Naive B cell (primary cell): ENCODE measurements at places on chromosomes 6 and 20.

DNA sequence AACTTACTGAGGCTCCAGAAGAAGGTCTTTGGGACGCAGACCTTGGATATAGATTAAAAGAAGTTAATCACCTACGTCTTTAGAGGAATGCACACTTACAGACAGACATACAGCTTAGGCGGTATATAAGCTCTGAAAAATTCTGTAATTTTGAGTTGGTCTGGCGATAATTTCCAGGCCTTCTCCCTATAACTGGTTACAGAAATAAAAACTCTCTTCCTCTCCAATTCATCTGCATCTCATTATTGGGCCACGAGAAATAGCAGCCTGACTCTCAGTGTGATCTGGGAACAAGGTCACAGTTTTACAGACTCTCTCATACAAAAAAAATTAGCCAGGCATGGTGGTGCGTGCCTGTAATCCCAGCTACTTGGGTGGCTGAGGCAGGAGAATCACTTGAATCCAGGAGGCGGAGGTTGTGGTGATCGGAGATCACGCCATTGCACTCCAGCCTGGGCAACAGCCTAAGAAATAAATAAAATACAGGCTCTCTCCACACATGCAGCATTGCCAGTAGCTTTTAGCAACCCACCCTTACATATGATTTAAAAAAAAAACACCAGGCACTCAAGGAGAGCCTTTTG, 4.7 kb downstream of the ZBTB24 start:
- H3K4me3 ChIP-seq: peak overlapping the region; percentile 85
- peak overlapping the region; percentile 93 for H3K27ac ChIP-seq
- no peaks in the 10 kb centered on the region for H3K27me3 ChIP-seq
- peaks cover 54% of the 10 kb centered on the region for H3K4me1 ChIP-seq

DNA sequence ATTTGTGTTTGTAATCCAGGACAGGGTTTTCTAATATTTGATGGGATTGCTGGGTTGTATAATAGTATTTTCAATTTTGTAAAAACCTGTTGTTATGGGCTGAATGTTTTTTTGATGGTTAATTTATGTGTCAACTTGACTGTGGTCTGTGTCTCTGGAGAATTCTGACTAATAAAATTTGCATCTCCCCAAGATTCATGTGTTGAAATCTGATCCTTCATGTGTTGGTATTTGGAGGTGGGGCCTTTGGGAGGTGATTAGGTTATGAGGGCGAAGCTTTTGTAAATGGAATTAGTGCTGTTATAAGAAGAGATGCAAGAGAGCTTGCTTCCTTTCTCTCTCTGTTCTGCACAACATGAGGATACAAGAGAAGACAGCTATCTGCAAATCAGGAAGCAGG, 48.7 kb upstream of the SAMD5 start:
- H3K4me3 ChIP-seq: no peak overlapping the region
- no peaks in the 10 kb centered on the region for H3K36me3 ChIP-seq
- no peaks in the 10 kb centered on the region for H3K27me3 ChIP-seq
- no peak overlapping the region for H3K27ac ChIP-seq
- no peaks in the 10 kb centered on the region for H3K4me1 ChIP-seq
- DNase-seq: no peak

GRCh38 chr20:58078741-58079522, 149.5 kb downstream of the ANKRD60 start:
- H3K36me3 ChIP-seq: no peaks in the 10 kb centered on the region
- peaks cover 19% of the 10 kb centered on the region for H3K27me3 ChIP-seq
- no peak overlapping the region for H3K4me3 ChIP-seq
- peaks cover 6% of the 10 kb centered on the region for H3K4me1 ChIP-seq
- H3K27ac ChIP-seq: no peak overlapping the region
- no peak for DNase-seq

DNA sequence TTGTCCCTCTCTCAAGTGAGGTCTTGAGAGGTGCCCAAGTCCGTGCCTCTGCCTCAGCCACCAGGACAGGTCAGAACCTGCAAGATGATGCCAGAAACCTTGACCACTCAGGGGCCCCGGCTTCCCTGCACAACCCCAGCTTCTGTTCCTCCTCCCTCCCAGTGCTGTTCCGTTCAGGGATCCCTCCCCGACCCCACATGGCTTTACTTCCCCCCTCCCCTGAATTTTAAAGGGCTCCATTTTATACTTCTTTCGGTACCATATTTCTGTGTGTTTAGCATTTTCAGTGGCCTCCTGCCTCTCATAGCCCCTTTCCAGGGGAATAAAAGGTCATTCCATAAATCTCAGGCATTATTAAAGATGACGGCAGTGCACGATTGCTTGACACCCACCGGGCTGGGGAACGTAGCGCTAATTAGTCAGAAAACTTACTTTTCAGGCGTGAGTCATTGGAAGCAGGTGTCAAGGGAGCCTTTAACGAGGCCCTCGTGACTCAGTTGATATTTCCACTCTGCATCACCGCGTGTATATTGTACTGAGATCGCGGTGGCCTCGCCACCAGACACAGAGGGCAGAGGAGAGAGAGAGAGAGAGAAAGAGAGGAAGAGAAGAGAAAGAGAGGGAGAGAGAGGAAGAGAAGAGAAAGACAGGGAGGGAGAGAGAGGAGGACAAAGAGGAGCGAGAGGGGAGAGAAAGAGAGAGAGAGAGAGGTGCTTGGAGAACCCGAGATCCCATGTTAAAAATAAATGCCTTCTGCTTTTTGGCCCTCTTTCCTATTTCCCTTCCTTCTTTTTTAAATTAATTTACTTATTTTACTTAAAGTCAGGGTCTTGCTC, 21.3 kb downstream of the KCNG1 start:
- no peak for DNase-seq
- H3K4me3 ChIP-seq: no peak overlapping the region
- peaks cover 48% of the 10 kb centered on the region for H3K27me3 ChIP-seq
- no peaks in the 10 kb centered on the region for H3K36me3 ChIP-seq
- H3K4me1 ChIP-seq: peaks cover 10% of the 10 kb centered on the region

GRCh38 chr6:15709651-15710269, 46.9 kb upstream of the DTNBP1 start:
- no peak for DNase-seq
- H3K36me3 ChIP-seq: no peaks in the 10 kb centered on the region
- H3K27me3 ChIP-seq: peaks cover 9% of the 10 kb centered on the region

DNA sequence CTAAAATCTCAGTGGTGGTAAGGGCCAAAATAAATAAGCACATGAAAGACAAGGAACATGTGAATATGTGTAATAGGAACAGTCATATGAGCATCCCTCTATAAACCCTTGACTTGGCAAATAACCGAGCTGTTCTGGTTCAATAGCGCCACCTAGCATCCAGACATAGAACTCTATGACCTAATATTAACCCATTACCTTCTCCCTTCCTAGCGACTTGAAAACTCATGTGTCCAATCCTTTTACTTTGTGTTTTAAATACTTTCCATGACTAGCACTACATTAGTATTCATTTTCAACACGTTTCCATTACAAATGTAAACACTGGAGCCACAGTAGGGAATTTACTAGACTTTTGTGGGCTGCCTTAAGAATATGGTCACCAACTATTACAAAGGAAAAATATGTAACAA, 279.7 kb downstream of the UST start:
- peaks cover 17% of the 10 kb centered on the region for H3K36me3 ChIP-seq
- H3K27ac ChIP-seq: no peak overlapping the region
- no peaks in the 10 kb centered on the region for H3K4me1 ChIP-seq
- DNase-seq: peak; percentile 16

- no peaks in the 10 kb centered on the region for H3K36me3 ChIP-seq
- peaks cover 76% of the 10 kb centered on the region for H3K27me3 ChIP-seq
- H3K4me1 ChIP-seq: peaks cover 10% of the 10 kb centered on the region
- H3K4me3 ChIP-seq: peak overlapping the region; percentile 80
Measured at GRCh38 chr20:44746367-44747165, 901 bp downstream of the KCNK15 start.

DNA sequence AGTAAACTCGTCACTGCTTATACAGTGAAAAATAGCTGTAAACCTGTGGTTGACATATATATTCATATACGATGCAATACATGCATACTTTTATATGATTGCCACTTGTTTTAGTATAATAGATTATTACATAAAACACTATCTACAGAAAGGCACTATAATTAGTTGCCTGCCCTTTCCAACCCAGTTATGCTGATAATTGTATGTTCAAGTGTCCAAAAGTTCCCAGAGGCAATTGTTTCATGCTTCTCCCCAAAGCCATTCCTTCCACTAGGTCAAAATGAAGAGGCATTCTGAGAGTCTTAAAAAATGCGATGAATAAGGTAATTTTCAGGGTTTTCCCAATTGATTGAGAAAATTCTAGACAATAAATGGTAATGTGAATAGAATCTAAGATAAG, 434.6 kb downstream of the LMBRD1 start:
- no peak for DNase-seq
- no peak overlapping the region for H3K27ac ChIP-seq
- no peak overlapping the region for H3K4me3 ChIP-seq

DNA sequence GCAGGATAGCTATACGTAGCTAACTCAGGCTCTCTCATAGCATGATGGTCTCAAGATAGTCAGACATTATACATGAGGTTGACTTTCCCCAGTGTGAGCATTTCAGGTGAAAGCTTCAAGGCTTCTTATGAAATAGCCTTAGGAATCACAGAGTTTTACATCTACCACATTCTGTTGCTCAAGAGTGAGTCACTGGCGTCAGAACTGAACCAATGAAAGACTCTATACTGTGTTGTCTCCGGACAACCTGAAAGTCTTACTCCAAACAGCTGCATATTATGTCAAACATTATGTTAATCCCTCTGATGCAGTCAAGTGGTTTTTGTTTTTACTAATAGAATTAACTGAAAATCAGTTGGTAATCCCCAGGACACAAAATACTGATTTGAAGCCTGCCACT, 79.8 kb upstream of the TRDN start:
- H3K27me3 ChIP-seq: no peaks in the 10 kb centered on the region
- DNase-seq: no peak
- H3K4me1 ChIP-seq: no peaks in the 10 kb centered on the region
- no peak overlapping the region for H3K4me3 ChIP-seq
- no peak overlapping the region for H3K27ac ChIP-seq
- H3K36me3 ChIP-seq: no peaks in the 10 kb centered on the region

- H3K27ac ChIP-seq: no peak overlapping the region
- DNase-seq: no peak
- no peaks in the 10 kb centered on the region for H3K4me1 ChIP-seq
- no peaks in the 10 kb centered on the region for H3K36me3 ChIP-seq
- no peak overlapping the region for H3K4me3 ChIP-seq
Measured at GRCh38 chr6:165060720-165061119, 248.7 kb downstream of the C6orf118 start.

DNA sequence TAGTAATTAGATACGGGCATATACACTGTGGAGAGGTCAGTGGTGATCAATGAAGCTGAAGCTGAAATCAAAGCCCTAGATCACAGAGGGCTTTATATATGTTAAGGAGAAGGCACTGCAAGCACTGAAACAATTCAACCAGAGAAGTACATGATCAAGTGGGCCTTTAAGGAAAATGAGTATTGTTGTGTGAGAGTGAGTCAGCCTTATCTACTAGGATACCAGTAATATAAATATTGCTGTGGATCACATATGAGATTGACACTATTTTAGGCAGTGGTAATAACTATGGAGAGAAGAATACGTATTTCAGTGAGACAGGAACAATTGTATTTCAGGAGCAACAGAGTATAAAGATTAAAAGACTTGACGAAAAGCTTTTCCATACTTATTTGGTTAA, 1172.2 kb upstream of the GJE1 start:
- H3K27ac ChIP-seq: no peak overlapping the region
- H3K36me3 ChIP-seq: no peaks in the 10 kb centered on the region
- no peaks in the 10 kb centered on the region for H3K4me1 ChIP-seq
- no peaks in the 10 kb centered on the region for H3K27me3 ChIP-seq
- DNase-seq: no peak

DNA sequence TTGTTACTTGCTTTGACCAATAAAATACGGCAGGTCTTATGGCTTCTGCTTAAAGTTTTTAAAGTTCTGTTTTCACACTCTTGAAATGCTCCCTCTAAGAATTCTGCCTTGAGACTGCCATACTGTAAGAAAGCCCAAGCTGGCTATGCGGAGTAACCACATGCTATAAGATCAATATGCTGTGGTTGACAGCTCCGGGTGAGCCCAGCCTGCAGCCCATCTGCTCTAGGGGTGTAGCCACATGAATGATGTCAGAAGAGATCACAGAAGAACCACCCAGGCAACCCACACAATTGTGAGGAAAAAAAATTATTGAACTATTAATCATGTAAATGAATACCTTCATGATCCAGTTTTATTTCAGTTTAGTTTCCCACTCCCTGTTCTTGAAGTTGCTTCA, 26.1 kb upstream of the SH3BGRL2 start:
- H3K27me3 ChIP-seq: no peaks in the 10 kb centered on the region
- H3K4me1 ChIP-seq: no peaks in the 10 kb centered on the region
- H3K27ac ChIP-seq: no peak overlapping the region
- no peaks in the 10 kb centered on the region for H3K36me3 ChIP-seq

DNA sequence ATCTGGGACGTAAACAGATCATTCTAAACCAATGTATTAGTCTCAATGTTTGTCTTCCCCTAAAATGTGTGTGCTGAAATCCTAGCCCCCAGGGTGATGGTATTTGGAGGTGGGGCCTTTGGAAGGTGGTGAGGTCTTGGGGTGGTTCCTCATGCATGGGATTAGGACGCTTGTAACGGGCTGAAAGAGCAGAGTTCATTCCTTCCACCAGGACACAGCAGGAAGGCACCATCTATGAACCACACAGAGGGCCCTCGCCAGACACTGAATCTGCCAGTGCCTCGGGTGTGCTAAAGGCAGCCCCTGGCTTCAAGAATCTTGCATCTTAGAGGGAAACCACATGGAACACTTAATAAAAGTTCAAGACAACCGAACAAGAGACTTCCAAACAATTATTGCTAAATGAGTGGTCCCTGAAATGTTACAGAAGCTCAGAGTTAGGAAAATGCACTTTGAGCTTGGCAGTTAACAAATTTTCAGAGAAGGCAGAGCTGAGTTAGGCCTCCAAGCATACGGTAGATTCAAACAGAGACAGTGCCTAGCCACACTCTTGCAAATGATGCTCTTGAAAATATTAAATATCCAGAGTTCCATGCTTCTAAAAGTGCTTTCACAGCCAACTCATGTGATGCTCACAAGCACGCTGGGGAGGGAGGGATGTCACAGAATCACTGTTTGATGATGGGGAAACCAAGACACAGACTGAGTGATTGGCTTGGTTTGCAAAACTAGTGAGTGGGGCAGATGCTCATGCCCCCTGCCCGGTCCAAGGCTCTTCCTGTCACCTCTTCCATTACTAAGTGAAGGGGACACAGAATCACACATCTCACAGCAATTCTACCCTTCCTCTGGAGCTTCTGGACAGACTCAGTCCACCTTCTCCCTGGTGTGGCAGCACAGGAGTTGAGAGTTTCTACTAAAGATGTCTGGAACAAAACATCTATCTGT, 27.4 kb downstream of the TBC1D7 start:
- no peak overlapping the region for H3K4me3 ChIP-seq
- no peak for DNase-seq
- peak overlapping the region; percentile 69 for H3K27ac ChIP-seq
- H3K36me3 ChIP-seq: peaks cover 9% of the 10 kb centered on the region

DNA sequence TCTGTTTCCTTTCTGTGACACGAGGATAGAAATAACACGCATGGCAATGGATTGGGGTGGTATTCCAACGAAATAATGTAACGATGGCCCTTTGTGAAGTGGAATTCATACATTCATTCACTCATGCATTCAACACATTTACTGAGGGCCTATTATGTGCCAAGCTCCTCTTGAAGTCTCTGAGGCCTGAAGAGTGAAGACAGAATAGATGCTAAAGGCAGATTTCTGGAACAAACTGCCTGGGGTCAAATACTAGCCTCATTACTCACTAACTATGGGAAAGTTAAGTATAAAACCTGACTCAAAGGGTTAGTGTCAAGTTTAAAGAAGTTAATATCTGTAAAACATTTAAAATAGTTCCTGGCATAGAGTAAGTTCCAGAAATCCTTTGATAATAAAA, 279.6 kb upstream of the SULF2 start:
- H3K27me3 ChIP-seq: no peaks in the 10 kb centered on the region
- H3K36me3 ChIP-seq: peaks cover 7% of the 10 kb centered on the region
- H3K4me3 ChIP-seq: no peak overlapping the region
- peaks cover 8% of the 10 kb centered on the region for H3K4me1 ChIP-seq
- no peak for DNase-seq
